Skeletal muscle tissue (tissue), 5 donors: ENCODE measurements at places on chromosomes 1 and 21. TPM values are rescaled to one million over a fixed set of nuclear protein-coding genes. Genes with fewer than 3 reads are reported as not detected.

Gene GNAI3
- 8.4 TPM for total RNA-seq

Gene SNX27
- 36.0 TPM for total RNA-seq

Gene RHOU
- total RNA-seq: 16.7 TPM

Gene CDC14A
- total RNA-seq: 17.2 TPM

Gene ETV3L
- total RNA-seq: not detected

Gene ZBTB8A
- 10.4 TPM for total RNA-seq

Gene TRPM2
- total RNA-seq: 1.6 TPM
